ENCODE measurements at places on chromosomes 1 and 21.
A peak's percentile ranks its signal among the peaks of the same experiment; 100 is the strongest.

DNA sequence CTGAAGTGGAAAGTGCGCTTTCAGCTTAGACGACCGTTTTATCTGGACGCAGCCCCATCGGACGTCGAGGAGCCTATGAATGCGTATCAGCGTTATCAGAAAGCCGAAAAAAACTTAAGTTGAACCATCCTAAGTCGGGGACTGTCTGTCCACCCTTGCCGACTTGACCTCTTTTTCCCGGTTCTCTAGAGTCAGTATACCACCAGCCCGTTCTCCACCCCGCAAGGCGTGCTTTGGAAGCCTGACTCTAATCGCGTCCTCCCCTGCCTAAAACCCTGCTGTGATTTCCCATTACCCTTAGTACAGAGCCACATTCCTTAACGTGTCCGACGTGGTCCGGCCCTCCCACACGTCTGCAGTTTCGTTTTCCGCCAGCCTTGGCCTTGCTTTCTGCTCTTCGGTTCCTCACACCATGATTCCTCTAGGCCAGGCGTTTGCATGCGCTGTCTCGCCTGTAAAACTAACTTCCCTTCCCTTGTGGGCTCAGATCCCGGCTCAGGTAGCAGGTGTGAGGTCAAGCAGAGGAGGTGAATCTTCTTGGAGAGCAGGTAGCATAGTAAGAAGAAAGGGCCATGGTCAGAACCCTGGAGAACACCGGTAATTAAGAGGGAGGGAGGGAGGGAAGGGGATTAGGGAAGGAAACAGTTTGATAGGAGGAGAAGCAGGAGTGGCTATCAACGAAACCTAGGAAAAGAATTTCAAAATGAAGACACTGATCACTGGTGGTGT is 865 bp downstream of the ADPRS start:
- peak; percentile 83 for DNase-seq

DNA sequence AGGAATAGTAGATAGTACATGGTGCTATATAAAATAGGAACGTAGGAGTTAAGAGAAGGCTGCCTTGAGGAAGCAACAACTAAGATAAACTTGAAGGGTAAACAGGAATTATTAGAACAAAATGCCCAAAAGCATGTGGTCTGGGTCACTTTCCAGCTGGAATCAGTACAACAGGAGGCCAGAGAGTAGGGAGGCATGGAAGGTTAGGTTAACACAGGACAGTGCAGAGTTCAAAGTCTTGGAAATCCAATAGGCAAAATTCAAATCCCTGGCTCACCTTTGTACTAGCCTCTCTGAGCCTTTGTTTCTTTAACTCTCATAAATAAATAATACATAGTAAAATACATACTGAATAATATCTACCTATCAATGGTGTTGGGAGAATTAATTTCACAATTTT is 69.0 kb upstream of the NEK7 start:
- no peak for DNase-seq

DNA sequence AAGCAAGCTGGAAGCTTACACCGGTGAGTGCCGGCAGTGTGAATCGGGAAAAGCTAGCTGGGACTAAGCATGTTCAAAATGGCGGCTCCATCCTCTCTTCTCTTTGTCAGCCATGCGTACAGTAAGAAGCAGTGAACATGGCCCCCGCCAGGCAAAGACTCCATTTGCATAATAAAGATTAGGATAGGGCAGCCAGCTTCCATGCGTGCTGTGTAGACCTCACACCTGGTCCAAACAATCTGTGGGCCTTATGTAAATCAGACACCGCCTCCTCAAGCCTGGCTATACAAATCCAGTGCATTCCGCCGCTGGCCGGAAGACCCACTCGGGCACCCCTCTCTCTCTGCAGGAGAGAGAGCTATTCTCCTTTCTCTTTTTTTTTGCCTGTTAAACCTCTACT is 150.3 kb downstream of the TIAM1 start:
- DNase-seq = no peak

- no peak for DNase-seq
Measured at GRCh38 chr1:201465698-201466290, 3.2 kb downstream of the PHLDA3 start.

DNA sequence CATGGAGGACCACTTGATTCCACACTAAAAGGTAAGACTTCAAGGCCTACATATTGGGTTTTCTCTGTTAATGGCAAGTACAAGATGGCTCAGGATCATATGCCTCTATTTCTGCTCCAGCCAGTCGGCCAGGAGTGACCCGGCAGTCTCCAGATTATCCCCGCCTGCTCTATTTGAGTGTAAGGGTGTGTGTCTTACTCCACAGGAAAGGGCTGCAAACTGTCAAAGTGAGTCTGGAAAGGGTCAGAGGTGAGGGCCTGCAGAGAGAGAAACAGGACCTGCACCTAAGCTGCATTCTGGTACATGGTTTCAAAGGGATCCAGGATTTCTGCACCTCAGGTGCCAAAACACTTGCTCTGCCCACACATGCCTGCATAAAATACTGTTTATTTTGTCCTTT is 9.2 kb downstream of the ZNF692 start:
- DNase-seq = no peak

DNA sequence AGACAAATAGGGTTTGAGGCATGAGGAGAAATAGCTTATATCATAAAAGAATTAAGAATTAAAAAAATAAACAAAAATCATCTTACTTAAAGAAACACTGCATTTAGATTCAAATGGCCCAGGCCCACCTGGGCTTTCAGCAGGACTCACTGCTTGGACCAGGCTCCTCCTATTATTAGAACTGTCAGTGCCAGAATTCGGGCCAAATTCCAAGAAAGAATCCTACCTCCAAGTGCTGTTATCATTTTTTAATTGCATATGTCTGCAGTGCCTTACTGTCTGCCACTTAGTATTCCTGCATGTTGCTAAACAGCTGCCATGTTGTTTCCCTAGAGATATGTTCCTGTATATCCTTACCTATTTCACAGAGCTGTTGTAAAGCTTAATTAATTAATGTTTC is 112.0 kb downstream of the BARHL2 start:
- no peak for DNase-seq

GRCh38 chr1:211591980-211592493 is 13.1 kb upstream of the SLC30A1 start:
- DNase-seq = no peak

GRCh38 chr1:4481451-4481850 is 173.0 kb upstream of the AJAP1 start:
- no peak for DNase-seq

- DNase-seq = peak; percentile 26
Measured at GRCh38 chr1:192610112-192610889, 25.6 kb upstream of the RGS13 start.

DNA sequence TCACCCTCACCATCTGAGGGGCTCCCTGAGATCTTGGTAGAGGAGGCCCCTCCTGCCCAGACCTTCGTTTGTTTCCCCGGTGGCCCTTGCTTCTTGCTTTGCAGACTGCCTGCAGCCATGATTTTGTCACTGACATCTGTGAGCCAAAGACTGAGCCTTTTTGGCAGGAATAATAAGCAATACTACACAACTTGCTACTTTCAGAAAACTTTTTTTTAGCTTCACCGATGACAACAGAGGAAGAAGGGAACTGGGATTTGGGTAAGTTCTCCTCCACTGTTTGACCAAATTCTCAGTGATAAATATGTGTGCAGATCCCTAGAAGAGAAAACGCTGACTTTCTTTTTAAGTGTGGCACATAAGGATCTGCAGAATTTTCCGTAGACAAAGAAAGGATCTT is 11.7 kb upstream of the CD101 start:
- no peak for DNase-seq

DNA sequence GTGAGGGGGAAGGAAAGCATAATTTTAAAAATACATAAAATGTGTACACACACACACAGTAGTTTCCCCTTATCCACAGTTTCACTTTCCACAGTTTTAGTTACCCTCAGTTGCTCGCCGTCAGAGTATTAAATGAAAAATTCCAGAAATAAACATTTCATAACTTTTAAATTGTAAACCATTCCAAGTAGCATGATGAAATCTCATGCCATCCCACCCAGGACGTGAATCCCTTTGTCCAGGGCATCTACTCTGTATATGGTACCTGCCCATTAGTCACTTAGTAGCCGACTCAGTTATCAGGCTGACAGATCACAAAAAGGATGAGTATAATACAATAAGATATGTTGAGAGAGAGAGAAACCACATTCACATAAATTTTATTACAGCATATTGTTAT is 36.2 kb downstream of the EPS15 start:
- DNase-seq = no peak

- peak; percentile 89 for DNase-seq
Measured at GRCh38 chr1:156746728-156747631, 4.5 kb downstream of the HDGF start.

DNA sequence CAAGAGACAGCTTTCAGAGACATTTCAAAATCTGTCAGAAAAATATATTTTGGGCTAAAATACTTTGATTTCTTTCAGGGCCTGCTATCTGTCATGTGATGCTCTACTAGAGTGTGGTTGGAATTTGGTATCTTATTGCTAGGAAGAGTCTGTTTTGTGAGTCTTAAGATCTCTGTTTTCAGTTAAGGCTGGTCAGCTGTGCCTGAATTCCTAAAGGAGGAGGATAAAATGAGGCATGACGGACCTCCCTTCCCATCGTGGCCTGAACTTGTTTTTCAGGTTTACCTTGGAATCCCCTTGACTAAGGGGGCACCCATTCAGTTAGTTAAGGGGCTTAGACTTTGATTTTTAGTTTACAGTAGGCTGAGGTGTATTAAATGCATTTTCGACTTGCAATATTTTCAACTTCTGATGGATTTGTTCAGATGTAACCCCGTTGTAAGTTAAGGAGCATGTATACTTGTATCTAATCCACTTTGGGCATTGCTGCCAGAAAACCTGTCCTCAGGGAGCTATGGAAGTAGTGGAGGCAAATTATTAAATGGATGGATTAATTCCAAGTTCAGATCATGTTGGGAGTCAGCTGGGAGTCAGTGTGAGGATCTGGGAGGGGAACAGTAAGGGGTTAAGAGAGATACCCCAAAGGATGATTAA is 18.3 kb downstream of the CAPN2 start:
- DNase-seq = no peak

DNA sequence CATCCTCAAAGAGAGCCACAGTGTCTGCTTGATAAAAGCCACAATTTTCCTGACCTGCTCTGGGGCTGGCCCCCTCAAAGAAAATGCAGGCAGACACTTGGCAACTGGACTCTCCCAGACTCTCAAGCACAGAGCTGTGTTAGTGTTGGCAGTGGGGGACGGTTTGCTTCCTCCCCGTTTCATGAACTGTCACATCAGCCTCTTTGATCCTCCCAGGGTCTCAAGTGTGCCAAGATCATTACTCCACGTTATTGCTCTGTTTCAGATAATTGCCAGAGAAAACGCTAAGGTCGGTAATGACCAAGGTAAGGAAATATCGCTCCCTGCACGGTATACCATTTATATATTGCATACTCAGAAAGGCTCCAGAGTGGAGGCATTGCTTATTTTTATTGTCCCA is 138.8 kb downstream of the NTMT2 start:
- no peak for DNase-seq

GRCh38 chr1:53376041-53376461 is 48.2 kb upstream of the LRP8 start:
- no peak for DNase-seq

GRCh38 chr1:181486098-181486420 is 2.7 kb downstream of the CACNA1E start:
- no peak for DNase-seq

DNA sequence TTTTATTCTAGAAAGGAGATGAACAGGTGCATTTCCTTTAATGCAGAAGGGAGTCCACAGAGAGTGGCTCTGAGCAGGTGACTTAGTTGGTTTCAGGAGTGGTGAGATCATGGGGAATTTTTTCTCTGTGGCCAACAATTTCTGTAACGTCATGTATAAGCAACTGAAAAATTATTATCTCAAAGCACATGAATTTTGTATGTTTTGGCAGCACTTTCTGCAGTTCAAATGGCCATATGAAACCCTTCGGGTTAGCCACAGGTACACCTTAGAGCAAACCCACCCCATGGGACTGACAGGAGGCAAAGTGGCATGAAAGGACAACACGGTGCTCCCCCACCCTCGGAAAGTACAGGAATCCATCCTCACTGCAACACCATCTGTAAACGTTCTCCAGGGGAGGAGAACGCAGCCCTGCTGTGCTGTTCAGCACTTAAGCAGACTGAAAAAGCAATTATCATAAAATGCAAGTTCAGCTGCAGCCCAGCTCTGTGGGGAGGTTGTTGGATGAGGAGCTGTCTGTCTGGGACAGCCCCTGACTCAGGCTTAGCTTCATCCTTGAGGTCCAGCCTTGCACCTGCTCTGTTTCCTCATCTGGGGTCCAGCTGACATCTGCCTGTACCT is 55.8 kb upstream of the CLDN14 start:
- DNase-seq = no peak

- no peak for DNase-seq
Measured at GRCh38 chr1:94236013-94236491, 1.3 kb downstream of the ARHGAP29 start.

DNA sequence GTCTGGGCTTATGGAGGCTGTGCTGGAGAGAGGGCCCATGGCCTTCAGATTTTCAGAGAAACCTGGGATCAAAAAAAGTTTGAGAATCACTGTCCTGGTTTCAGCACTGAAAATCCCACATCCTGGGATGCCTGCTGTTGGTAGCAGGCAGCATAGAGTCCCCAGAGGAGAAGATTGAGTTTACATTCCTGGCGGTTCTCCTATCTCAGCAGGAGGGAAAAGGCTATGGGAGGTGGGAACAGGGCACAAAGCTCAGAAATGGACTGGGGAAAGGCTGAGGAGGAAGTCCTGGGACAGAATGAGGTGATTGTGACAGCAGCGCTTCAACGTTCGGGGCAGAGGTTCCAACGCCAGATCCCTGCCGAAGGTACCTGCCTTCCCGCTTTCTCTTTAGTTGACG is 103.4 kb downstream of the ETS2 start:
- DNase-seq = peak; percentile 38

DNA sequence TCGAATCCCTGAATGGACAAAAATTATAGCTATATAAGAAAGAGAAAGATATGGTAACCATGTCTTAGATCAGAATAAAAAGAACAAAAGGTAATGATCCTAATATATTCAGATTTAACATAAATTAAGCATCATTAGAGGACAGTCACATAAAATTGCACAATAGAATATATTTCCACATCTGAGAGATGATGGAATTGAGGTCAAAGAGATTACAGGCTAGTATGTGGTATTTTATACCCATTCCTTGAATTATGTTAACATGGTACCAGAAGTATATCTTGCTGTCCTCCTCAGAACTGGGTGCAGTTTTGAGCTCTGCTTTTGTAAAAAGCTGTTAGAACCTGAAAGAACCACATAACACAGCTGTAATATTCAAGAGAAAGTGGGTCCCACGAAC is 245.6 kb upstream of the HOOK1 start:
- DNase-seq = no peak

DNA sequence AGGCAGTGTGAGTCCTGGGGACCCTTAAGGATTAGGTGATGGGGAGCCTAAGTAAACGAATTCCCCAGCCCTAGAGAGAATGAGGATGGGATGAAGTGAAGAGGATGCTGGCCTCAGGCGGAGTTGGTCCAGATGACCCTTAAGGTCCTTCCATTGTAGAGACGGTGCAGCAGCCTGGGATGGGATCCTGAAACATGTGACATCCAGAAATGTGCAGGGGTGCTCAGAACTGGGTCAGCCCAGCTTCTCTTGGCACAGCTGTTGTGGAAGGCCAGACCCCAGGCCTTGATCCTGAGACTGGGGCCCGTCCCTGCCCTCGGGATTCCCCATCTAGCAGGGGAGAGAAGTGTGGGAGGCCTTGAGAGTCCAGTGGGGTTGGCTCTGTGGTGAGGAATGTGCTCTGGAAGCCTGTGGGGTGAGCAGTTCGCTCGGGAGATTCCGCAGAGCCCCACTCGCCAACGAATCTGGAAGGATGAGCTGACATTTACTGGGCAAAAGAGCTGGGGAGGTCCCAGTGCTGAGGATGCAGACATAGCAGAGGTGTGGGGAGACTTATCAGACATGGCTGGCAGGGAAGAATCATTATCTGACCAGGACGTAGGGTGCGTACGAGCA is 28.1 kb downstream of the A3GALT2 start:
- no peak for DNase-seq

GRCh38 chr1:31805318-31805717 is 10.5 kb downstream of the SPOCD1 start:
- no peak for DNase-seq

Measured in small intestine (tissue), 16 donors.